ENCODE measurements at places on chromosomes 1 and 21.

DNA sequence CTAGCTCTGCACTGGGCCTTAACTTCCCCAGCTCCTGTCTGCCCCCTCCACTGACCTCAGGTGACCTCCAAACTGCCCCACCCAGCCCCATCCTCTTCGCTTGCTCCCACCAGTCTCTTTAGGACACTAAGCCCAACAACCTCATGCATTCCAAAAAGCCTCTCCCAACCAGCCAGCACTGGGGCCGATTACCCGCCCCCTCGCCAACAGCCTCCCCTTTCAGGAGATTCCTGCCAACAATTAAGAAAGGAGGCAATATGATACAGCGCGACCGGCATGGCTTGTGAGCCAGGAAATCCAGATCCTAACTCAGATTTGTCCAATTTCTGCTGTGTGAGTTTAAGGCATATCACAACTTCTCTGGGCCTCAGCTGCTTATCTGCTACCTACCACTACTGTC is 14.7 kb downstream of the KANK4 start:
- no peak for DNase-seq

GRCh38 chr1:160544647-160545046 is 21.6 kb upstream of the SLAMF6 start:
- no peak for DNase-seq

- DNase-seq: no peak
Measured at GRCh38 chr1:3066250-3066711, 2.7 kb upstream of the PRDM16 start.

- DNase-seq: no peak
Measured at GRCh38 chr21:20649231-20649630, 349.0 kb upstream of the NCAM2 start.

DNA sequence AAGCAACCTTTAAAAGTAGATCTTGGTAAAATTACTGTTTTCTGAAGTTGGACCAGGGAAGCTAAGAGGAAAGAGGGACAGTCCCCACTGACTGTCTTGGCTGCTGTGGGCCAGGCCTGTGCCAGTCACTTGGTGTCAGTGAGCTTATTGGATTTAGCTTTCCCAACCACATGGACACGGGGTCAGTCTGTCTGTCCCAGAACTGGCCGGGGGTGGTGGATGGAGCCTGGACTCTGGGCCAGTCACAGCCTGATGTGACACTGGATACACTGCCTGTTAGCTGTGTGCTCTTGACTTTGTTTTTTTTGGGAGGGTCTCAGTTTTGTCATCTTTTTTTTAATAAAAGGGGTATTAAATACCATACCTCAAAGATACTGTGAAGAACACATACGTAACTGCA is 96.7 kb downstream of the GALNT2 start:
- no peak for DNase-seq
